ENCODE measurements at places on chromosomes 11 and 22. TPM values are rescaled to one million over a fixed set of nuclear protein-coding genes. Genes with fewer than 3 reads are reported as not detected.

The PRODH gene
- not detected for total RNA-seq

The THOC5 gene
- total RNA-seq: 52.0 TPM

The LTO1 gene
- 21.1 TPM for total RNA-seq

The CCDC89 gene
- not detected for total RNA-seq

The TUBA8 gene
- total RNA-seq: 6.8 TPM

The IL18 gene
- total RNA-seq: not detected

All from epithelial cell of umbilical artery (primary cell).